Substantia nigra (tissue), 51 donors: ENCODE measurements at places on chromosomes 4 and X.

DNA sequence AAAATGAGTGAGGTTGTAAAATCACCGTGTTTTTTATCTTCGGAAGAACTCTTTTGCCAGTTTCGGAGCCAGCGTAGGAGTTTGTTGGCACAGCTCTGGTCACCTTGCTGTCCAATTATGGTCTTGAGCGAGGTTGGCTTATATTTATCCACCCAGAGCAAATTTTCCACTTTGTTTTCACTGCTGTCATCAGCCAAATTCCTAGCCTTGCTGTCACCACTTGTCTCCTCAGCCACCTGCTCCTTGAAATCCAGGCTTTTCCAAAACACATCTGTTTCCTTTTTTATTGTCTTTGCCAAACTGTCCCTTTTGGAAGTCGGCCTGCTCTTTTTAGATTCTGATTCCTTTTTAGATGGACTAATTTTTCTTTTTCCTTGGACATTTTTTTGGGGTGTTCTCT, 57.6 kb downstream of the RFC1 start:
- no peak for DNase-seq

DNA sequence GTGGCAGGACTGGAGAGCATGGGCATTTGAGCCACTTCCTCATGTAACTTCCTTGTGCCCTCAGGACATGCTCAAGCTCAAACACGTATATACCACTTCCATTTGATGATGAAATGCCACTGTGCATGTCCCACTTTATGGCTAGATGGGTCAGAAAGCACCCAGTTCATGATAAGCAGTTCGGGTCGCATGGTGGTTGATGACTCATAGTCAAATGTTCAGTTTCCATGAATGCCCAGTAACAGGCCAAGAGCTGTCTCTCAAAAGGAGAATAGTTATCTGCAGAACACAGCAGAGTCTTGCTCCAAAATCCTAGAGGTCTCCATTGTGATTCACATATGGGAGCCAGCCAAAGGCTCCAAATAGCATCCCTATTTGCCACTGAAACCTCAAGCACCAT, 48.9 kb upstream of the SPIN3 start:
- DNase-seq: no peak

DNA sequence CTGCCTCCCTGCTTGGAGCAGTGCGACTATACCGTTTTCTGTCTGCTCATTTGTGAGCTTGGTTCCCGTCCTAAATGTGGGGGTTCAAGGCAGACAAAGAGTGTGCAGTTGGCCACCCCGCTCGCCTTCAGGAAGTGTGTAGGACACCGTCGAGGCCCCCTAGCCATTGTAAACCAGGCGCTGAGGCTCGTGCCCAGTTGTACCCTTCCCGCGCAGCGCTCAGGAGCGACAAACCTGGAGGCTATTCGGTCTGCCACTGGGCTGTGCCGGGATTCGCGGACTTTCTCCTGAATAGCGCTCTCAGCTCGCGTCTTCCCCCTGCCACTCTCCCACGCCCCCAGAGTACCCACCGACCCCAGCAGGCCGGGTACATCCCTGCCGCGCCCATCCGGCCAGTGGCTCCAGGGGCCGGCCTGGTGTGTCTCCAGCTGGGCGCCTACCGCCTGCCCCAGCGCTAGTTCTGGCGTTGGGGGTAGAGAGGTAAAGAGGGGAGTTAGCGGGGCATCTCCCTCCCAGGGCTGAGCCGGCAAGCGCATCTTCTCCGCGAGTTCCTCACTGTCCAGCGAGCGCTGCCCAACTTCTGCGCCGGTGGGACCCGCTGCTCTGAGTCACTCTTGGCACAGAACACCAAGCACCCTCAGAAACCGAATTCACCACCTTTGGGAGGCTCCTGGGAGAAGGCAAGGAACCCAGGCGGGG, 880 bp upstream of the LONRF3 start:
- DNase-seq: peak; percentile 2

GRCh38 chr4:12724510-12724909, 759.6 kb downstream of the RAB28 start:
- no peak for DNase-seq

DNA sequence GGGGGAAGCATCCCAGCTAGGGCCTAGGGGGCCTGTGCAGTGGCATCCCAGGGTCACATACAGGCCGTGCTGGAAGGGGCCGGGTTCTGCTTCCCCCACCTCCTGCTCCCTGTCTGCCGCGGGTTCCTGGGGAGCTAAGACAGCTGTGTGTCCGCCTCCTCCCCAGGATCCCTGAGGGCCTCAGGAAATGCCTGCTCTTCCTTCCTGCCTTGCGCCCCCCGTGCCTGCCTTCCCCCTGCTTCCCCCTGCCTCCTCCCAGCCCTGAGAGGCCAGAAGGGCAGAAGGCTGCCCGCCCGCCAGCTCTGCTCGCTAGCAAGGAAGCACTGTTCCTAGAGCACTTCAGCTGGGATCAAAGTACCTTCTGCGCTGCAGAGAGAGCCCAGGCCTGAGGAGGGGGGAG, 2.9 kb upstream of the BGN start:
- no peak for DNase-seq

DNA sequence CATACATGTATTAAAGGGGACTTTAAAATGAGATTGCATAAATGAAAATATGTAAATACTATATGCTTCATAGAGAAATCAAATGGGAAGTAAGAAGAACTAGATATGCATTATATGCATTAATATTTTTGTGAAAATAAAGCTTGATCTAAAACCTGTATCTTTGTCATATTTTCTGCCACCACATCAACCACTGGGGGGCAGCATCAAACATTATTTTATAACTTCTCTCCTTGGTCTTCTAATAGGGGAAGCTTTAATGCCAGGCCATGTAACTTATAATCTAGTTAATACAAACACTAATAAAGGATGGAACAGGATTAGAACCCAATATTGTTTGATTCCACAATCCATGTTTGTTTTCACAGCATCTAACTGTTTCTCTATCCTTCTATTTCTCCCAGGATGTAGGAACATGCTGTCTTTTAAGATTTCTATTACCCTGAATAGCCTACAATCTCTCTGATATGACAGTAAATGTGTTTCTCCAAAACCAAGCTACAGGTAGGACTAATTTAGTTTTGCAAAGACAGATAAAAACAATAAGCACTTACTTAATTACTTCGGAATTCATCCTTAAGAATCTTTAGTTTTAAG, 10.0 kb downstream of the QRFPR start:
- no peak for DNase-seq

- DNase-seq: no peak
These were observed 983.7 kb downstream of the RAB28 start for GRCh38 chr4:12500409-12500808.

GRCh38 chr4:39096847-39097246, 34.8 kb downstream of the KLHL5 start:
- no peak for DNase-seq

DNA sequence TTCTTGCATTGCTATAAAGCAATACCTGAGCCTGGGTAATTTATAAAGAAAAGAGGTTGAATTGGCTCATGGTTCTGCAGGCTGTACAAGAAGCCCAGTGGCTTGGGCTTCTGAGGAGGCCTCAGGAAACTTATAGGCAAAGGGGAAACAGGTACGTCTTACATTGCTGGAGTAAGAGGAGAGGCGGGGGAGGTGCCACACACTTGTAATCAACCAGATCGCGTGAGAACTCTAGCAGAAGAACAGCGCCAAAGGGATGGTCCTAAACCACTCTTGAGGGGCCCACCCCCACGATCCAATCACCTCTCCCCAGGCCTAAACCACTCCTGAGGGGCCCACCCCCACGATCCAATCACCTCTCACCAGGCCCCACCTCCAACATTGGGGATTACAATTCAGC, 50.6 kb upstream of the SHOX start:
- DNase-seq: no peak

- DNase-seq: no peak
These were observed 186.4 kb upstream of the NDST3 start for GRCh38 chr4:117847849-117848248.

GRCh38 chrX:152878976-152879755, 18.7 kb upstream of the ZNF185 start:
- DNase-seq: no peak

DNA sequence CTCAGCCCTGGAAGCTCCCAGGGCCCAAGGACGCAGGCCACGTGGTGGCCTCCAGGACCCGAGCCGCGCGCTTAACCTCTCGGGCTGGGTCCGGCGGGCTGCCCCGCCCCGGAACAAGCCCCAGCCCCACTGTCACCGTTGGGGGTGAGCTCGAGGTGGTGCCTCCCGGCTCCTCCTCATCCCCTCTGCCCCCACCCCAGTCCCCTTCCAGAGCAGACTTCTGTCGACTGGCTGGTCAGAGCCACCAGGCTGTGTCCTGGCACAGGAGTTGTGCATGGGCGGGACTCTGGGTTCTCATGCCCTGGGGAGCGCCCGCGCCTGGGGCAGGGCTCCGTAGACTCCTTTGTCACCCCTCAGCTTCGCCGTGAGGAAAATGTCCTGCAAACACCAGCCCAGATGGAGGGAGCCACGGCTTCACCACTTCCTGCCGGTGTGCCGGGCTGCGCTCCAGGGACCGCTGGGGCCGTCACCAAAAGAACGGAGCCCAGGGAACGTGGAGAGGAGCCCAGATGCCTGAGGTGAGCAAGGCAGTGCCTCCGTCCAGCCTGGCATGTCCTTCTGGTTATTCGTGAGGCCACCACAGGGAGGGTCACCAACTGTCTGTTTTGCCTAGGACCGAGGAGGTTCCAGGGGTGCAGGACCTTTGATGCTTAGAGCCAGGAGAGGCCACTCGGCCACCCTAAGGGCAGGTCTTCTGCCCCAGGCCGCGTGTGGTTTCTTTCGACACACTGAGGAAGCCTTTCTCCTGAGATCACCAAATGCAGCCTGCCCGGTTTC, 7.1 kb upstream of the RGS12 start:
- DNase-seq: no peak

DNA sequence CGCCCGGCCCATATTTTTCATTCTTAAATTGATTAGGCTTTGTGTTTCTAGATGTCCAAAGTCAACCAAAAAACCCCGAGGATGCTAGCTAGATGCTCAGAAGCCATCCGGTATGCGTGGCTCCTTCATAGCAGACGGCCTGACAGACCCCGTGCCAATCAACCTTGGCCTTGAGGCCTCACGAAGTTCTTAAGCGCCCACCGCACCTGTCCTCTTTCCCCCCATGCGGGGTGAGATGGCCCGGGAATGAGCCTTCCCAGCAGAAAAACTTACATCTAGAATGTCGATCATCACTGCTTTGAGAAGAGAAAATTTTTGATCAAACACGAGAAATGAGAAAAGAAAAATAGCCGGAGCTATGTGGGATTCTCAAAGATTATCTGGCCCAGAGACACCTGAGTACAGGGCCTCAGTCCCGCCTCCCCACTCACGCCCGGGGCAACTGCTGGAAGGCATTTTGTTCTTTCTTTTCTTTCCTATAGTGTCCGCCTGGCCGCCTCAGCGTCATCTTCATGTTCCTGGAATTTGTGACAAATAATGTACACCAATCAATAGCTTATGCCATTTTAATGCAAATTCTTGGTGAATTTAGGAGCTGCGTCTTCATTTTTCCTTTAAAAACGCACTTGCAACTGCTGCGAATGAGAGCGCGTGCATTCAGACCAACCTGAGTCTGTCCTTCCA, 1.6 kb upstream of the NAT8L start:
- no peak for DNase-seq
